ENCODE measurements at places on chromosomes 1 and 21.

GRCh38 chr1:11107599-11107998 is 7.9 kb upstream of the EXOSC10 start:
- no peak for DNase-seq

- no peak for DNase-seq
Observed at GRCh38 chr1:27633640-27634176, 1.3 kb downstream of the FGR start.

- no peak for DNase-seq
Observed at GRCh38 chr1:31584869-31585735, 8.8 kb downstream of the TINAGL1 start.

- no peak for DNase-seq
Observed at GRCh38 chr1:38208716-38209632, 162.4 kb upstream of the POU3F1 start.

- no peak for DNase-seq
Observed at GRCh38 chr1:71046891-71047634, 553 bp downstream of the PTGER3 start.

DNA sequence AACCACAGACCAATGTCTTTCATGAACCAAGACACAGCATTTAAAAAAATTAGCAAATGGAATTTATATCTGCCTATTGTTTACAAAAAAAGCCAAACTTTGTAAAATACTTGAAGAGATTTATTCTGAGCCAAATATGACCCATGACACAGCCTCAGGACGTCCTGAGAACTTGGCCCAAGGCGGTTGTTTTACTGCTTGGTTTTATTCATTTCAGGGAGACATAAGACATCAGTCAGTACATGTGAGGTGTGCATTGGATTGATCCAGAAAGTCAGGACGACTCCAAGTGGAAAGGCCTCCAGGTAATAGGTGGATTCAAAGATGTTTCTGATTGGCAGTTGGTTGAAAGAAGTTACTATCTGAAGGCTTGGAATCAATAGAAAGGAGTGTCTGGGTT is 1.4 kb upstream of the POFUT2 start:
- DNase-seq: no peak

GRCh38 chr1:225937048-225937968 is 3.7 kb downstream of the LEFTY2 start:
- no peak for DNase-seq

DNA sequence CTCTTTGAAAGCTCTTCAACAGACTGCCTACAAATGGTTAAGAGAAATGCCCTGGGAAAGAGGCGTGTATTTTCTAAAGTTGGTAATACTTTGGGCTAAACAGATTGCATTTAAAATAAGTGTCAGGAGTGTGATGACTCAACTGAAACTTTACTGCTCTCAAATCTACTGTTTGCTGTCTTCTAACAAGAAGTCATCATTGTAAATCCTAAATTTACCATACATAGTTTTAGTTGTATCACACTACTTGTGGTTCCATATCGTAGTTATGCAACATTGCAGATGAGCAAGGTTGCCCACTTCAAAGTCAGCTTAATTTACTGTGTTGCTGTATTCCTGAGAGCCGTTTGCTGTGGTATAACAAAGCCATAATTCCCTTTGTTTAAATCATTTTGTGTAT is 59.6 kb downstream of the RGS21 start:
- DNase-seq: no peak

DNA sequence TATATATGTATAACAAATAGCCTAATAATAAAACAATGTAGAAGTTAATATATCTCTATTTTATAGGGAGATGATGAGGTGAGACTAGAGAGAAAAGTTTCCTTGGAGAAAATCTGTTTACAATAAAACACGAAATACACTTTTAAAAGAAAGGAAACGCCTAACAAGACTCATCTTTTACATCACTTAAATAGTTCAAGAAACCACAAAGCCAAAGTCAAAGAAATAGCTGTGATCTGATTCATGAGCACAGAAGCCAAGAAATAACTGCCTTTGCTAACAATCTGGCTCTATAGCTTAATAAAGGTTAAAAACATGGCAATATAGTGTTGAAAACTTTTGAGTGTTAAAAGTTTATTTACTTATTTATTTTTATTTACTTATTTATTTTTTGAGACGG is 61.5 kb downstream of the TOR3A start:
- no peak for DNase-seq

- DNase-seq: no peak
Observed at GRCh38 chr1:36883315-36883949, 150.9 kb downstream of the GRIK3 start.

- no peak for DNase-seq
Observed at GRCh38 chr1:214709241-214709640, 106.2 kb downstream of the CENPF start.

DNA sequence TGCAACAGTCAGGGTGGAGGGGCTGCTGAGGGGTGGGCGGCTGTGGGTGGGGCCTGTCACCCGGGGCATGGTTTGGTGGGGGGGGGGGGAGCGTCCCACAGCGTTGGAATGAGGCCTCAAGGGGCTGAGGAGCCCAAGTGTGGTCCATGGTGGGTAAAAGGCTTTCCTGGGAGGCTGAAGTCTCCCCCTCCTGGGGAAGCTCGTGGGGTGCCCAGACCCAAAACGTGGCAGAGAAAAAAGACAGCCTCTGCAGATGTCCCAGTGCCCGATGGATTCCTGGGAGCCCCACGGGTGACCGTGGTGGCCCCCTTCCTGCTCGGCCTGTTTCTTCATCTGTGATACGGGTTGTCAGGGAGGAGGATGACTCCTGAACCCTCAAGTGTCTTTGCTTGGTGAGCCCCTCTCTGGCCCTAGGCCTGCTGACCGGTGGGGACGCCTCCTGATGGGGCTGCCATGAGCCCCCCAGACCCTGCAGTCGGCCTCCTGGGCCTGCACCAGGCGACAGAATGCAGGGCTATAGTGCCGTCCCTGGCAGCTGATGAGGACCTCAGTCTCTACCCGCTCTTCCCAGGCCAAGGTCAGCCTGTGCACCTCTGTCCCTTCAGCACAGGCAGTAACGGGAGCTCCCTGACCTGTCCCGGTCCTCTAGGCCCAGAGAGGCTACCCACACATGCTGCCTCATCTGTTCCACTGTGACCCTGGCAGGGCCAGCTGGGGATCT is 1.1 kb downstream of the OBSCN start:
- DNase-seq: no peak

DNA sequence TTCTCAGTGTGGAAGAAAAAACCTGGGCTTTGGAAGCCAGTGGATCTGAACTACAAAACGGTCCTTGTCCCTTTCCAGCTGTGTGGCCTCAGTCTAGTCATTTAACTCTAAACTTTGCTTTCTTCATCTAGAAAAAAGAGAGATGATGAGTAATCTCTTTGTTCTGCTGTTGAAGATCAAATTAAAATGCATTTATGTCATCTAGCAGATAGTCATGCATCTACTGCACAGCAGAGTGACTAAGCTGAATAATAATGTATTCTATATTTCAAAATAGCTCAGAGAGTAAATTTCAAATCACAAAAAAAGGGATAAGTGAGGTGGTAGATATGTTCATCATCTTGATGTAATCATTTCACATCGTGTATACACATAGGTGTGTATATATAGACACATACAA is 473.2 kb downstream of the DSCAM start:
- no peak for DNase-seq

DNA sequence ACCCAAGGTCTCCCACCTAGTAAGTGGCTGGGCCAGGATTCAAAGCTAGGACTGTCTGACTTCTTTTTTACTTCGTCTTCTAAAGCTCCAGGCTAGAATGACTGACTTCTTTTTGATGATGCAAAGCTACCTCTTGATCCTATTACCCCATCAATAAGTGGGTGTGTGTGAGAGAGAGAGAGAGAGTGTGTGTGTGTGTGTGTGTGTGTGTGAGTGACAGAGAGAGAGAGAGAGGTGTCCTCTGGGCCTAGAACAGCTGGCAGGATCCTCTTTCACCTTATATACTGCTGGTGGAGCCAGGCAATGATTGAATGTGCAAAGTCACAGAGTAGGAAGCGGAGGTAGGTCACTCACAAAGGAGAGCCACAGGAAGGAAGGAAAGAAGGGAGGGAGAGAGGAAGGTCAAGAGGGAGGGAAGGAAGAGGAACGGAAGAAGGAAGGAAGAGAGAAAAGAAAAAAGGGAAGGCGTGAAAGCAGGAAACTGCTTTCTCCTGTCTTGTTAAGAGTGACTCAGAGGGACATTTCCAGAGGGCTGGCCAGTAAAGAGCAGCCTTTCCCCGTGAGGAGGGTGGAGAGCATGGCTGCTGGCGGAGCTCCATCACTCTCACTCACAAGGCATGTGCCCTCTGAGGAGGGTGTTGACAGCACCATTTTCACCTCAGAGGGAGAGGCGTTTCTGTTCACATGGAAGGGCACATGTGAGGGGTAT is 68.9 kb downstream of the CDC7 start:
- no peak for DNase-seq

GRCh38 chr1:89631816-89632656 is 884 bp upstream of the LRRC8C start:
- no peak for DNase-seq

DNA sequence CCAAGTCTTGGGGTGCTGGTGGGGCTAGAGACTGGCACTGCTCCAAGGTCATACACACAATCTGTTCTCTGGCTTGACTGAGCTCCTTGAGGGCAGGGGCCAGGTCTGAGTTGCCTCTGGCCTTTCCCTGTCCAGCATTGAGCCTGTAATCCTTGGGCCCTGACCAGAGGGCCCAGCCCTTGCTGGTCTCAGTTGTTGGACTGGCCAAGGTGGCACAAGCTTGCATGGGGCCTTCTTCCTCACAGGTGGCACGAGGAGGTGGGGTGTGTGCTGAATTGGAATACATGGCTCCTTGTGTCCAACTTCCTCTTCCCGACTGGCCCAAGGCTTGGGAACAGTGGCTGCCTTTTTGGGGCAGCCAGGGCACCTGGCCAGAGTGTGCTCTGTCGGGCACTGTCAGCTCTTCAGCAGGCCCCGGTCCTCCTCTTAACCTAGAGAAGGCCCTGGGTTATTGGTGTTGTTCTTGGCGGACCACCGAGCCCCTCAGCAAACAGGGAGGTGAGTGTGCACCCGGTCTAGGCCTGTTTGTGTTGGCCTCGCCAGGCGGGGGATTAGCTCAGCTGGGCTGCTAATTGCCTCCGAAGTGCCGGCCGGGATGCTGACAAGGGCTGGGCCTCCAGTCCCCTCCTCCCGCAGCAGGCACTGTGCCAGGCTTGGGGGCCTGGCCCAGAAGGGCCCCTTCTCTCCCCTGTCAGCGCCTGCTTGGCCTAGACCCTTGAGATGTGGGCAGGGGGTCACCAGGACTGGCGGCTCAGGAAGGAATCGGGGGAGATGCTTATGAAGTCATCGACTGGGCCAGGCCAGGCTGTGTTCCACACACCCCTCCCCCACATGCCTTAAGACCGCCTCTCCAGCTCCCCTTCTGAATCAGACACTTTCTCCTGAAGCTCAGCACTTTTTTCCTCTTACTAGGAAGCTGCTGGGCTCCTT is 28.5 kb downstream of the WNT4 start:
- no peak for DNase-seq

DNA sequence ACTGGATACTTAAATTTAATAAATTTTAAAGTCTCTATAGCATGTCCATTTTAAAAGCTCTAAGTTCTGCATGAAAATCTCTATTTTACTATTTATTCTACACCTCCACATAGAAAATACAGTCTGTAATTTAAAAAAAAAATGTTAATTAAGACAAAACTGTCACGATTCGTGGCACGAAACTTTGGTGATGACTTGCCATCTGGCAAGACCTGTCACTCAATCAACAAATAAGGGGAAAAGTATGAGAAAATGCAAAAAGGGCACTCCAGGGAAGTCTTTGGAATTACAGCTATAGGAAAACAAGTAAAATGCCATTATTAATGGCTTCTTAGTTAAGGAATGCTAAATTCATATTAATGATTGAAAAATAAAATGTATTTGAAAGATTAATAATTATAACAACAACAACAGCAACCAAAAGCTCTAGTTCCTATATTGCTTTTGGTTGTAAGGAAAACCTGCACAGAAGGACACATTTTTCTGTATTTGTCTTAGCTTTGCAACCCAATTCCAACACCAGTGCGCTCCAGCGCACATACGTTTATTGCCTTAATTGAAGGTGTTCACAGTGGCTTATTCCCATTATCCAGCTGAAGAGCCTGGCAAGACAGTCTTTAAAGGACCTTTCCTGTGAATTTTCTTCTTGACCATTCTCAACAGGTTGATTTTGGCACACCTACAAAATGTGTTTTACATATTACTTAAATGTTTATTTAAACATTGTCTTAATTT is 107.8 kb downstream of the PLPPR5 start:
- no peak for DNase-seq

DNA sequence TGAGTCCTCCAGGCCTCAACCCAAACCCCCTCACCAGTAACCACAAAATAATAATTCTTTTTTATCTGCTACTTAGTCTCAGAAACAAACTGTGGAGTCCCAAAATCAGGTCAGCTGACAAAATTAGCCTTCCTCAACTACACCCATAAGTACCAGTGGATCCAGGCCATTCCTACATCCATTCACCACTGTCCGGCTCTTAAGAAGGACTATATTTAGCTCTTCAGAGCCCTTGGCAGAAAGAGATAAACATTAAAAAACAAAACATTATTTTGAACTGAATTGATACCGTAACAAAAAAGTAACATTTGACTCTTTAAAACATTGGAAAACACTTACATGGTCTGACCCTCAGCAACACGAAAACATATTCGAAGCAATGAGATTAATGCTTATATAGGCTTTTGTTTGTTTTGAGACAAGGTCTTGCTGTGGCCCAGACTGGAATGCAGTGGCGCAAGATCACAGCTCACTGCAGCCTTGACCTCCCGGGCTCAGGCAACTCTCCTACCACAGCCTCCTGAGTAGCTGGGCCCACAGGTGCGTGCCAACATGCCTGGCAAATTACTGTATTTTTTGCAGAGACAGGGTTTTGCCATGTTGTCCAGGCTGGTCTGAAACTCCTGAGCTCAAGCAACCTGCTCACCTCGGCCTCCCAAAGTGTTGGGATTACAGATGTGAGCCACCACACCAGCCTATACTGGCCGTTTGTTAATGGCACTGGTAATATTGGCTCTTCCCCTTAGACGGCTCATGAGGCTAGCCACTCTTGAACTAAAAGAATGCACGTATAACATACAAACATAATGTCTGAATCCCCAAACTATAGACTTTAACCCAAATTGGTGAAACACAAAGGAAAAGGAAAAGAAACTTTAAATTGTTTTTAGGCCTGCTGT is 330.7 kb downstream of the SMYD3 start:
- no peak for DNase-seq

GRCh38 chr1:32818804-32819541 is 1.5 kb downstream of the S100PBP start:
- DNase-seq: no peak

DNA sequence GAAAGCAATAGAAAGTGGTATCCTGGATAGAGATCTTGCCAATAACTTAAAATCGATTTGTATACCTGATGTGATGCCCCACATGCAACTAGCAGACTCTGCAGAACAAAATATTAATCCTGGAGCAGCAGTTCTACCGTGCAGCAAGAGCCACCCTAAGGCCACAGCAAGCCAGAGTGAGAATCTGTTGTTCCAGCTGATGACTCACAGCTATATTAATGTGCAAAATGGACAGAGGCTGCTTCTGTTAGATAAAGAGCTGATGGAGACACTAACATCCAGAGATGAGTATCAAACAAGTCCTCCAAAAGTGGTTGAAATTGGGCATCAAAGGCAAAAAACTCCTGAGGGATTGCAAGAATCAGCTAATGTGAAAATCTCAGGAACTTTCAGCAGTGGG is 127.8 kb downstream of the MACF1 start:
- DNase-seq: no peak

GRCh38 chr1:106233511-106233910 is 823.0 kb upstream of the PRMT6 start:
- DNase-seq: no peak

Measured in stimulated activated CD8-positive, alpha-beta memory T cell treated with anti-CD3 and anti-CD28 coated beads, Interleukin-4, amount 100 ng/mL, for 24 hours (primary cell).